Effector CD4-positive, alpha-beta T cell (primary cell): ENCODE measurements at places on chromosomes 12 and 14.
A peak's percentile ranks its signal among the peaks of the same experiment; 100 is the strongest.

GRCh38 chr12:12007001-12007712, 63.6 kb upstream of the BCL2L14 start:
- peak; percentile 35 for DNase-seq

GRCh38 chr12:33304176-33304575, 135.4 kb downstream of the SYT10 start:
- DNase-seq, result no peak

DNA sequence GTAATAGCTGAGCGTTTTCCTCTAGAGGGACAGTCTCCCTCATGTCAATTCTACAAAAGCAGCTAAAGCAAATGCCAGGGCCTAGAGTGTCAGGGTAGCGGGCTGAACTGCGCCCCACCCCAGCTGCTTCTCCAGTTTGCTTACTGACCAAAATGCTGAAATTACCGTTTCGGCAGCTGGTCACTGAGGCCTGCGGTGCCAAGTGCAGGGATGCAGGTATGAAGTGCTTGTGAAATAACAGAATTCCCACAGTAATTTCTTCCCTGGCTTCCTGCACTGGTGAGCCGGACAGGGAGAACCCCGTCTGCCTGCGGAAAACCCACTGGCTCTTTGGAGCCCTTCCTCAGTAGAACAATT, 19.1 kb downstream of the PSMC1 start:
- DNase-seq, result no peak

- DNase-seq, result no peak
Measured at GRCh38 chr14:51638071-51638944, 13.4 kb upstream of the FRMD6 start.

GRCh38 chr12:89731089-89731488, 22.5 kb upstream of the ATP2B1 start:
- no peak for DNase-seq
